GM12865 (cell line): ENCODE measurements at places on chromosomes 2 and 18.

DNA sequence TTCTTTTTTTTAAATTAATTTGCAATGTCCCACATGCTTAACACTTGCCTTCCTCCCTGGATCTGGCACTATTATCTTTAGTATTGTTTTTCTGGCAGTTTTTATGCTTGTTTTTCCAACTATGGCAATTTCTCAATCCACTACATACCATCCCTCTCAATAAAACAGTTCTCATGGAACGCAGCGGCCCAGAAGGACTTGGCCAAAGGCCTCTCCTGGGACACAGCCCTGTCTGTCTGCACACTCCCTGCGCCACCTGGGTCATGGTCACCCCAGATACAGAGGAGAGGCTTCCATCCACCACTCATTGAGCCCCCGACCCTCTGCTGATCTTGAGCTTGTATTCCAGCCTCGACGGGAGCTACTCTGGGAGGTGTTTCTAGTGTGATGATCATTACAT, 91.2 kb downstream of the TWIST2 start:
- no peak for DNase-seq

- no peak for DNase-seq
These were observed 58.5 kb upstream of the TXNDC2 start for GRCh38 chr18:9827211-9827792.

GRCh38 chr18:80190311-80190710, 57.0 kb downstream of the PARD6G start:
- no peak for DNase-seq

GRCh38 chr2:166972418-166972817, 84.1 kb downstream of the XIRP2 start:
- DNase-seq: no peak

DNA sequence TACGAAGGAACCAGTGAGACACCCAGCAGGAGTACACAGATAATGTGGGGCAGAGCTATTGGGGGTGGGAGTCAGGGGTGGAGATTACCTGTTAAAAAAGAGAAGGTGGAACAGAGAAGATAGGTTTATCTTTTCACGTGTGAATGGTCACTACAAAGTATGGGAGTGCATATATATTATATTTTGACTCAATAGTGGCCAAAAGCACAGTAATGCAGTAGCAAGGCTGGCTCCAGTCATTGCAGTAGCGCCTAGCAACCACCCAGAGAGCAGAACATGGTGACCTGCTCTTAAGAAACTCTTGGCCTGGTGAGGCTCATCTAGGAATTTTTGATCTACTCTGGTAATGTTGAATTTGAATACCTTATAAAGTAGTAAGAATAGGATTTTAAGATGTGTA, 1.0 kb downstream of the IMPACT start:
- peak; percentile 27 for DNase-seq

- no peak for DNase-seq
These were observed 164.6 kb downstream of the RTP5 start for GRCh38 chr2:242034138-242034537.

DNA sequence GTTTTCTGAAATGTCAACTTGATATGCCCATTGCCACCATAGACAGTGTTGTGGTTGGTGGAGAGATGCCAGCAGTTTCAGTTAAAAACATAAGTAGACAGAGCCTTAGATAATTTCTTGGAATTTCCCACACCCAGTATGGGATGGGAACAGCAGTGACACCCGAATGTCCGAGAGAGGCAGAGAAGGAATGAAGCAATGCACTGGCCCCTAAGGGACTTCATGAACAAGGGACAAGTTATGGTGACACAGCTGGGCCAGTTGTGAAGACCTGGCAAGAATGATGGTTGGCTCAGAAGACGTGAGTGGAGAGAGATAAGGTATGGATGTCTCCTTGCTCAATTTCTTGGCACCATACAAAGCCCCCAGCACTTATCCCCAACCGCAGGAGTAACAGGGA, 165.2 kb upstream of the APCDD1 start:
- DNase-seq: no peak

DNA sequence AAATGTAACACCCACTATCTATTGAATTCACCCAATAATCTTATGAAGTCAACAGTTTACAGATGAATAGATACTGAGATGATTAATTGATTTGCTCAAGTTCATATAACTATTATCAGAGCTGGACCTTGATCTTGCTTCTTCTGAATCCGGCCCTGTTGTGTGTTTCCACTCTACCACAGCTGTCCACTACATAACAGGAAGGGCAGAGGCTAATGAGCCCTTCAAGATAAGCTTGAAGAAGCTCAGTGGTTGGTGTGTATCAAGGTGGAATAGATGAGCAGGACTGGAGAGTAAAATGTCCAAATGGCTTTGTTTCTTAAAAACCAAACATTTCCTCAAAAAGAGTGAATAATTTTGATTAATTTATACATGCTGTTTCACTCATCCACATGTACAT, 56.4 kb upstream of the ITGB6 start:
- no peak for DNase-seq

- no peak for DNase-seq
These were observed 26.5 kb upstream of the TWIST2 start for GRCh38 chr2:238821391-238821790.

DNA sequence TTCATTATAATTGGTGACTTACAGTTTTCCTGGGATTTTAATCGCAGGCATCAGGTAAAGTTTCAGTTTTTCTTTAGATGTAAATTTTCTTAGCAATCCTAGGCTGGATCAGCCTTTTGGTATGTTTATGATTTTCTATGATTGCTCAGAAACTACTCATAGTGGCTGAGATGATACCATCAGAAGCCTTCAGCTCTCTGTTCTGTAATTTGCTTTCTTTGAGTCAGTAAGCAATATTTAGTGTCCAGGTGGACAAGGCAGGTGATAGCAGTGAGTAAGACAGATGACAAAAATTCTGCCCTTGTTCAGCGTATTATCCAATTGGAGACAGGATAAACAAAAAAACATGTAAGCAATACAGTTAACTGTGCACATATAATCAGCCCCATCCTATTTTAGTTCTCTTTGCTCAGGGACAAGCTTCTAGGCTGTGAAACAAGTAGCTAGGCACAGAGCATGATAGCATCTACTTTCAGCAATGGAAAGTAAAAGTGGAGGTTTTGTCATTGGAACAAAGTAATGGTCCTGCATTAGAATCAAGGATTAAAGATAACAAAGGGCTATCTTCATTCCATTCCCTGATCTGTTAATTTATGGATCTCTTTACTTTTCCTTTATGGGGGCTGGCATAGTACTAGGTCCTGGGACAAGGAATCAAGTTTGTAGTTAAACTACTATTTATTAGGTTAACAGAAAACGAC, 100.8 kb downstream of the EPC2 start:
- no peak for DNase-seq

GRCh38 chr2:3545788-3546478, 12.2 kb downstream of the RNASEH1 start:
- DNase-seq: no peak

DNA sequence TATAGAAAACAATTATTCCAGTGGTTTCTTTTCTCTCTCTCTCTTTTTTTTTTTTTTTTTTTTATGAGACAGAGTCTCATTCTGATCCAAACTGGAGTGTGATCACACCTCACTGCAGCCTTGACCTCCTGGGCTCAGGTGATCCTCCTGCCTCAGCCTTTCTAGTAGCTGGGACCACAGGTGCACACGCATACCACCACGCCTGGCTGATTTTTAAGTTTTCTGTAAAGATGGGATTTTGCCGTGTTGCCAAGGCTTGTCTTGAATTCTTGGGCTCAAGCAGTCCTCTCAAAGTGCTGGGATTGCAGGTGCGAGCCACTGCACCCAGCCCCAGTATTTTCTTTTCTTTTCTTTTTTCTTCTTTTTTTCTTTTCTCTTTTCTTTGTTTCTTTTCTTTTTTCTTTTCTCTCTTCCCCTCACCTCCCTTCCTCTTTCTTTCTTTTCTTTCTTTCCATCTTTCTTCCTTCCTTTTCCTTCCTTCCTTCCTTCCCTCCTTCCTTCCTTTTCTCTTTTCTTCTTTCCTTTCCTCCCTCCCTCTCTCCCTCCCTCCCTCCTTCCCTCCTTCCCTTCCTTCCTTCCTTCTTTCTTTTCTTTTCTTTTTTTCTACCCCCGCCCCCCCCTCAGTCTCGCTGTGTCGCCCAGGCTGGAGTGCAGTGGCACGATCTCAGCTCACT, 76.9 kb downstream of the ZNF532 start:
- DNase-seq: no peak

DNA sequence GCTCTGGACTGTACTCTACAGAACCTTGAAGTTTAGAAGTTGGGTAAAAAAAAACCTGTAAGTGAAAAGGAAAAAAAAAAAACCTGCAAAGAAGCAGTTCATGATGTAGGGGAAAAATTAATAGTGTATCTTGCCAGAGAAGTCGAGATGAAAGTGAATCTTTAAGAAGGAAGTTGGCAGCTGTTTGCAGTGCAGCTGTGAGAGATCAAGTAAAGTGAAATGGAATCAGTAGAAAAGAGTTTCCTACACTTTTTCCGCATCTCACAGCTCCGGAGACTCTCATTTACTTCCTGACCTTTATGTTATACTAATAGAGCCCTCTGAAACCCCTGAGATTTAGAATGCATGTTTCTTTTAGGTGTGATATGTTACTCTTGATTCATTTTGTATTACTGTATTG, 19.2 kb downstream of the RNMT start:
- no peak for DNase-seq

DNA sequence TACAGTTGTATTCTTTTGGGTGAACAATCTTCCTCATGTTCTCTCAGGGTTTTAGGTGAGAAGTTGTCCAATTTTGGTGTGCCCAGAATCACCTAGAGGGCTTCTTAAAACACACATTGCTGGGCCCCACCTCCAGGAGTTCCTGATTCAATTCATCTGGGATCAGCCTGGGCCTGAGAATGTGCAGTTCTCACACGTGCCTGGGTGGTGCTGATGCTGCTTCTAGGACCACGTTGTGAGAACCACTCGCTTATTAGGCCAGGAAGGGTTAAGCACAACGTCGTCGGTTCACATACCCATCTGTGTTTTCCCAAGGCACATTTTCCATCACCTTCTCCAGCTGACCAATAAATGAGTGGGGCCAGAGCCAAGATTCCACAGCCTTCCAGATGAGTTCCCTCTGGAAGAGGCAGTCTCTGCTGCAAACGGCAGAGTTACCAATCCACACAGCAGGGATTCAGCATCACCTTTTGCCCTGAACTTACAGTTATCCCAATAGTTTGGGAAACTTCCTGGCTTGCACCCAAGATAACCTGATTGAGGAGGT, 277.7 kb upstream of the HNRNPA3 start:
- no peak for DNase-seq

- no peak for DNase-seq
These were observed 33.7 kb upstream of the NFE2L2 start for GRCh38 chr2:177298191-177298590.

- no peak for DNase-seq
These were observed 254.7 kb downstream of the RAD51AP2 start for GRCh38 chr2:17263570-17263968.

- DNase-seq: no peak
These were observed 182.9 kb downstream of the VWC2L start for GRCh38 chr2:214593727-214594126.

GRCh38 chr18:36297417-36298125, at the start of gene FHOD3:
FHOD3 (plus strand) TSS chr18:36297713; CDS start chr18:36297836, 123 bp downstream.
- DNase-seq: peak; percentile 76

GRCh38 chr2:219619235-219619634, 8.2 kb upstream of the SLC4A3 start:
- no peak for DNase-seq

DNA sequence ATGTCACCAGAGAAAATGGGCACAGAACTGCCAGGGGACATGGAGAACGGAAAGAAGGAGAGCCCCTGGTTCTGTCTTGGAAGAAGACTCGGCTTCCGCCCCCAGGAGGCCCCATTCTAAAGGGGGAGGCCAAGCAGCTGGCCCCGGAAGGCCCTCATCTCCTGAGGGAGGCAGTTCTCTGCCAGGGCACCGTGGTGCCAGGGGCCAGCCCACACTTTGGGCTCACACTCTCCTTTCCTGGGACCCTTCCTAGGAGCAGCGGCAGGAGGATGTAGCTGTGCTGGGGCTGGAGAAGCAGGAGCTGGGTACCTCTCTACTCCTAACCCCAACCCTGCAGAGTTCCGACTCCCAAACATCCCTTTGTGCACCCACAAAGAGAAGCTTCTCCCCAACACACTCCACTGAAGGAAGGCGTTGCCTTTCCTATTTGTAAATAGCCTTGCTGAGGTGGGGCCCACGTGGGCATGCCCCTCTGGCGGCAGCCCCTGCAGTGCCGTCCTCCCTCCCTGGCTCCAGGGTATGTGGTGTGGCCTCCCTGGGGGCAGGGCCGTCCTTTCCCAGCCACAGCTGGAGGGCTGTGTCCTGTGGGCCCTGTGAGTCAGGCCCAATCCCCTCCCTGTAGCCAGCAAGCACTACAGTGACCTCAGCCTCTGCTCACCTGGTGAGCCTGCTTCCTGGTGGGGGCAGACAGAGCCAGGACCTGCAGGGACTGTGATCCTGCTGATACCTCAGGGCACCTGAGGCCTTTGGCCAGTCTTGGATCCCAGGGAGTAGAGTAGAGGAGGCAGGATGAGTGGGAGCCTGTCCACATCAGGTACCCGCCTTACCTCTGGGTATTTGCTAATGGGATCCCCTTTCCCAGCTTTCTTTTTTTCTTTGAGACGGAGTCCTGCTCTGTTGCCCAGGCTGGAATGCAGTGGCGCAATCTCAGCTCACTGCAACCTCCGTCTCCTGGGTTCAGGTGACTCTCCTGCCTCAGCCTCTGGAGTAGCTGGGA, 26.6 kb downstream of the ZFP36L2 start:
- DNase-seq: no peak

GRCh38 chr2:42029171-42029570, 18.6 kb upstream of the PKDCC start:
- DNase-seq: no peak

GRCh38 chr2:30475542-30475941, 28.5 kb downstream of the LCLAT1 start:
- DNase-seq: no peak

DNA sequence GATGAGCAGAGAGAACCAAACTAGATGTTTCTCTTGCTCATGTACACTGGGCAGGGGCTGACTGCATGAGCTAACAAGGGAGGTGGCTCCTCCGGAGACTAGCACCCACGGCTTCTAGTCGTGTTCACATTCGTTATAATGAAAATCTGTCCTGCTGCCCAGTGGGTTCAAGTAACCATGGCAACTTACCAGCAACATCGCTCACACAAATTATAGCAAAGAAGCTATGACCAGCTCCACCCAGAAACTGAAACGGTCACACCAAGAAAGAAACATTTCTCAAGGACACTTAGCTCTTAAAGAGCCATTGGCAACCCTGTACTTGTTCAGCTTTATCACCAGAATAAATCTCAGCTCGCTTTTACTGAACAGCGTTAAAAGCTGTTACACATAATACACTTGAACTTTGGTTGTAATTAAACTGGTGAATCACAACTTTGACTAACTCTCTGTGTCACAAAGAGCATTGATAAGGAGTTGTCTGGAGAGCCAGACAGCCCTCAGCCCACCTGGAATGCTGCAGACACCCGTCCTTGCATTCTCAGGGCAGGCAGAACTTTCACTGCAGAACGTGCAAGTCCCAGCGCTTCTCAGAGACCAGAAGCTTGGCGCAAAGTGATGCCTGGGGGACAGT, 141.2 kb downstream of the PID1 start:
- no peak for DNase-seq

DNA sequence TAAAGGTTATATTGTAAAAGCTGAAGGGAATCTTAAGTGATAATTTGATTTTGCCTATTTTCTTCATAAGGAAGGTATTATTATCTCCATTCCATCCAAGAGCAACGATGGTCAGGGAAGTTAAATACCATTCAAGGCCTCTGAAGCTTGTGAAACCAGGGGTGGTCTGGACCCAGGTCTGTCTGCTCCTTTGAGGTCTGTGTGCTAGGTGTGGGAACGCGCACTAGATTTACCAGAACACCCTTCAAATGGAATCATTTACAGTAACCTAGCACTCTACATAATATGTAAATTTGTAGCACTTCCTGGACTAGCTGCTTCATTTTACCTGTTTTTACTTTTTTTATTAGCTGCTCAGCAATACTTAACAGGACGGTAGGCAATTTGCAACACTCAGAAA, 6.4 kb upstream of the TRIB2 start:
- no peak for DNase-seq
